ENCODE measurements at places on chromosomes 7 and 10.

DNA sequence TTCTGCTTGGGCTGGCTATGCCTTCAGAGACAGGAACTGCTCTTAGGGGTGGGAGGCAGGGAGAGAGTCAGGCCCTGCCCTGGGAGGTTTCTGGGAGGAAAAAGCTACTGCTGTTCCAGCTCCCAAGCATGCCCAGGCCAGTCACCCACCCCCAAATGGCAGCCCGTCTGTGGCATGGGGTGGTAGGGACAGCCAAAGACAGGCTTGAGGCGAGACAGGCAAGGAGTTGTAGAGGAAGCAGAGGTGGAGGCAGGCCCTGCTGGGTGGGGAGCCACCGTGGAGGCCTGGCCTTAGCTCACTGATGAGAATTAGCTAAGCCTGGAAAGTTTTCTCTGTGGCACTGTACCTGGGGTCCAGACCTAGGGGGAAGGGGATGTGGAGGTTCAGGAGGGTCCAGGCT lies 6.6 kb upstream of the SAMD8 start:
- DNase-seq: no peak

DNA sequence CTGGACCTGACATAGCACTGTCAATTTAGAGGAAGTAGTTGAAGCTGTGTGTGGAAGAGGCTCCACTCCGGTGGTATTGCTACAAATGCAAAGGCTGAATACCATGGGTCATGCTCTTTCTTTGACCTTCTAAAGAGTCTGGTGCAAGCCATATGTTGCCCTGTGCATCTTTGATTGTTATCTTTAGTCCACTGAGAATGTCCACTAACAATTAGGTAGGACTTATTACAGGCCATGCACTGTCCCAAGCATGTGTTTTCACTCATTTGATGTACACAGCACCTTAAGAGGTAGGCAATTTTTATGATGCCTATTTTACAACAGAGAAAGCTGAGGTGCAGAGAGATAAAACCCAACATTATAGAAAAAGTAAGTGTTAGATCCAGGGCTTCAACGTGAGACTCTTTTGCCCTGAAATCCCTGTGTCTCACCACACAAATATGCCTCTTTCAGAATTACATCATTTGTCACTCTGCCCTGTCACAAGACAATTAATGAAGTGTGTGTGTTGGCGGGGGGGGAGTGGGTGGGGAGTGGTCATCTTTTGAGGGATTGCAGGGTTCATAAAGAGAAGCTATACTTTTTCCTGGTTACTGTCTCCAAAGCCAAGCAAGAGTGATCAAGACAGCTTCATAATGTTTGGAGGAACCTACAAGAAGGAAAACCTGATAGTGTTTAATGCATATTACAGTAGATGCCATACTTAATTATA lies 637.6 kb upstream of the IGFBP3 start:
- DNase-seq: no peak

DNA sequence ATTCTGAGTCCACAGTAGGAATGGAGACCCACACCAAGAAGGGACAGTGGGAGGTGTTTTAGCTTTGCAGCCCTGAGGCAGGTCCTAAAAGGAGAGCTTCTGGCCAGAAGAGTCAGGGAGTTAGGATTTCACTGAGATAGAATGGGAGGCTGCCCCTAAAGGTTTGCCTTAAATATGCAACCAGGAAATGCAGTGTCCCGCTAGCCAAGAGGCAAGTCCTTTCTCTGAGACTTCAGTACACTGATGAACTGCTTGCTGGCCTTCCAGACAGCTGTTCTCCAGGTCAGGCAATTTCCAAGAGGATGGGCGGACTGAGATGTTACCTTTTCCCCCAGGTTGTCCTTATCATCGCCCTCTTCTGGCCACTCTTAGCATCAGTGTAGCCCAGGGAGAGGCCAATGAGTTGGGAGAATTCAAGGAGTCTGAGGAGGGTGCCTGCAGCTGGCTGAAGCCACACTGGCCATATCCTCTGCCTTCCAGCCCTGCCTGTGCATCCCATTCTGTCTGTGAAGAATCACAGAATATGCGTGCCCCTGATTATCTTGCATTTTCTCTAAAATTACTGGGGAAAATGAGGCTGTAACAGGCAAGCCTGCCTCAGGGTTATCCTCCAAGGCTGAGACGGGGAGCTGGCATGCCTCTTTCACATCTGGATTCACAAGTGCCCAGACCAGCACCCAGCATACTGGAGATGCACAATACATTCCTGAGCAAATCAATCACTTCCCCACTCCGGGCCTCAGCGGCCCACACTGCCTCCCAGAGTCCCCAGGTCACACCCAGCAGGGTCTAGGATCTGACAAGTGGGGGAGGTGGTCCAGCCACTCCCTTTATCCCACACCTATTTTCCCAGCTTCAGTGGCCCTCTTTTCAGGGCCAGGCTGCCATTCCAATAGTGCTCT lies 2.4 kb downstream of the TLL2 start:
- no peak for DNase-seq

GRCh38 chr10:128570319-128570995 lies 444.2 kb upstream of the MKI67 start:
- no peak for DNase-seq

DNA sequence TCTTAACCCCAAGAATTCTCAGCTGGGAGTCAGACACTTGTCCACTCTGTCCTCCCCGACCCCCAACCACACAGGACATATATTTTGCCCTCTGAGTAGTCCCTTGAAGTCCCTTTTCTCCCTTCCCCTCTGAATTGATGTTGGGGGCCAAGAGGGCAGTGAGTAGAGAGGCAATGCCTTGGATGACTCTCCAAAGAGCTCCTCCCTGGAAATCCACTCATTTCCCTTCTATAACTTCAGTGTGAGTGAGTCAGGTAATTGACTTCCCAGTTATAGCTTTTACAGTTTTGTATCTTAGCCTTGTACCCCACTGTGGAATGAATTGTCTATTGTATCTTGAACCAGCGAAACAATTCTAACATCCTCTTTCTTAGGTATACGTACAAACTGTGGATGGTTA lies 9.2 kb upstream of the ODAD2 start:
- no peak for DNase-seq

Measured in activated CD4-positive, CD25-positive, alpha-beta regulatory T cell treated with anti-CD3 and anti-CD28 coated beads, Interleukin-2, amount 50 U/mL, for 16 hours (primary cell).